ENCODE measurements at places on chromosomes 6 and 20.

GRCh38 chr6:131001111-131001736, 61.8 kb downstream of the EPB41L2 start:
- no peak for DNase-seq

DNA sequence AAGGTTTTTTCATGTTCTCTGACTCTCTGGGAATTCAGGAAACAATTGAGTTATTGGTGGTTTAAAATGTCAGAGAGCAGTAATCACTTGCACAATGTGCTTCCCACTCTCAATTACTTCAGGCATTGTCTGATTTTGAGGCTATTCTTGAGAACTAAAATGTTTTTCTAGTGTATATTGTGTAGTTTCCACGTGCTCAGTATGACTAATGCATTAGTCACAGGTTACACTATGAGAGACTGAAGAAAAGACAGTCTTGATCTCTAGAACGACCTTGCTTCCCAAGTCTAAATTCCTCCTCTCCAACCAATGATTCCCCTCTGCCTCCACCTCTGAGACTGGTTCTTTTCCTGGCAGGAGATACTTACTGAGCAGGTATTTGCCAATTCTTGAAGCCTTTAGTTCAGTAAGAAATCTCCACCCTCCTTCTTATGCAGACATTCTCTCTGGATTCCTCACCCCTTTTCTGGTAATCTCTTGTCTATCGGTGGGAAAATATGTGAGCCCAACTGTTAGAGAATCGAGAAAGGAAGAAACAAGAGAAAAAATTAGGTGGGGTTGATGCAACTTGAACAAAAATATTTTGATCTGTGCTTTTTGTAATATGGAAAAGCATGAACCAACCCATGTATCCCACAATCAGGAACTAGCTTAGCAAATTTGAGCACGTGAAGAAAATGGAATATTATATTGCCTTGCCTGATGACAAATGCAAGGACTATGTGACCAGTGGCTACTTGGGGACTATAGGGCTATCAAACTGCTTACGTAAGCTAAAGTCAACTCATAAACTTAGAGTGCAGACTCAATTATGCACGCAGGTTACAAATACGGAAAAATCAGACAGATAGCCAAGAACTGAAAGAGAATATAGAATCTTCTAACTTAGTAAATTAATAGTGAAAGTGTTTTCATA, 61.1 kb upstream of the SLC22A16 start:
- DNase-seq, result peak; percentile 98

GRCh38 chr6:136410201-136411024, 120.8 kb upstream of the BCLAF1 start:
- DNase-seq, result no peak

DNA sequence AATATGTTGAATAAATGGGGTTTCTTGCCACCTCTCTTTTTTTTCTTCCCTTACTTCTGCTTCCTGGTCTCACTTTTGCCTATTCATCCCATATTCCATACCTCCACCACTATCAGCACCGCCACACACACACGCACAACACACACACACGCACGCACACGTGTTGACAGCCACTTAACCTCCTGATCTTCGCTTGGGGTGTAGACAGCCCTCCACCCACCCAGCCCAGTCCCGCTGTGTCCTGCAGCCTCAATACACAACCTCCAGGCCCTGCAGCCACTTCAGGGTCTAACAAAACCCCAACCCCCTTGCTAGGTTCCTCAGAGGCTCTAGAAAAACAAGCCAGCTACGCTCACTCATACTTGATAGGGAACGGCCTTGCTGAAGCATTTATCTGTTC, 72.3 kb downstream of the LINC00237 start:
- no peak for DNase-seq

GRCh38 chr6:12832226-12832735, 115.7 kb downstream of the PHACTR1 start:
- no peak for DNase-seq

DNA sequence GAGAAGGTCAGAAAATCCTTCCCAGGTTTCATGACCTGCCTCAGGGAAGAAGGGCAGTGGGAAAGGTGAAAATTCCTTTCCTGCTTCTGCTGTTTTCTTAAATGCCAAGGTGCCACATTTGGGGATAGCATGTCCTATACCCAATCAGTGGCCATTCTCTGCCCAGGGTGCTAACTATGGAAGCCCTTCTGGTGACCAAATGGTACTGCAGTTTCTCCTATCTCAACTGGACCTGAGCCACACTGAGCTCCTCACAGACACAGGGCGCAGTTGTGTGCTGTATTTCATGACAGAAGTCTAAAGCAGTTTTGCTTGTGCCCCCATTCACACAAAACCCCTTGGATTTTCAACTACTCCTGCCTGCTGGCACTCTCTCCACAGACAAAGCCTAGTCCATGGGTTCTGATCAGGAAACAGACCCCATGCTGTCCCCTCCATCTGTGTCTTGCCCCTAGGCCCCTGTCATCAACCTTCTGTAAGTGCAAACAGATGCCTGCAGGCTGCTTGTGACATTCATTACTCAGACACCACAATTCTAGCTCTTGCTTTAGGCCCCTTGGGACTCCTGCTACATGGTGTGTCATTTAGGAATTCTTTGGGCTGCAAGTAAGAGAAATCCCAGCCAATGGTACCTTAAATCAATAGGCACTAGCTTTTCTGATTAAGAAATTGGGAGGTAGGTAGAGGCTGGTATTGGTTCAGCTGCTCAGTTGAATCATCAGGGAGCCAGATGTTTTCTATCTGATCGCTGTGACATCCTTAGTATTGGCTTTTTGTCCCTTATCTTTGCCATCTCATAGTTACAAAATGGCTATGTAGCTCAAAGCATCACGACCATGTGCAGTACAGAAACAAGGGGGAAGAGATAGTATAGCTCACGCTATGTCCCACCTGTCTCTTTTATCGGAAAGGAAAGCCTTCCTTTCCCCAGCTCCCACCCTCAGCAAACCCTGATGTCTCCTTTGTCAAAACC, 147.8 kb downstream of the CD83 start:
- no peak for DNase-seq

DNA sequence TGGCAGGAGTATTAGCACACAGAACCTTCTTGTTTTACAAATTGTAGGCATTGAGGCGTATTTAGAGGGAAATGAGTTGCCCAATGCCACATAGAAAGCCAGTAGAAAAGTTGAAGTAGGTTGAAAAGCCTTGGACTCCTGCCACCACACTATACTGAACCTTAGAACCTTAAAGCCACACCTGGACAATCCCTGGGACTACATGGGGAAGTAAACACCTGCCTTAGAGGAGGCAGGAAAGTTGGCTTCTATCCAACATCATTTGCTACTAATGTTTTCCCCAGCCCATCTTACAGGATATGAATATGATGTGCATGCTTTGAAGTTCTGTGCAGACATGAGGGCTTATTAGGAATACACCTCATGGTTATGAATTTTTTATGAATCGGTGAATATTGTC, 5.3 kb upstream of the EPPIN start:
- no peak for DNase-seq

DNA sequence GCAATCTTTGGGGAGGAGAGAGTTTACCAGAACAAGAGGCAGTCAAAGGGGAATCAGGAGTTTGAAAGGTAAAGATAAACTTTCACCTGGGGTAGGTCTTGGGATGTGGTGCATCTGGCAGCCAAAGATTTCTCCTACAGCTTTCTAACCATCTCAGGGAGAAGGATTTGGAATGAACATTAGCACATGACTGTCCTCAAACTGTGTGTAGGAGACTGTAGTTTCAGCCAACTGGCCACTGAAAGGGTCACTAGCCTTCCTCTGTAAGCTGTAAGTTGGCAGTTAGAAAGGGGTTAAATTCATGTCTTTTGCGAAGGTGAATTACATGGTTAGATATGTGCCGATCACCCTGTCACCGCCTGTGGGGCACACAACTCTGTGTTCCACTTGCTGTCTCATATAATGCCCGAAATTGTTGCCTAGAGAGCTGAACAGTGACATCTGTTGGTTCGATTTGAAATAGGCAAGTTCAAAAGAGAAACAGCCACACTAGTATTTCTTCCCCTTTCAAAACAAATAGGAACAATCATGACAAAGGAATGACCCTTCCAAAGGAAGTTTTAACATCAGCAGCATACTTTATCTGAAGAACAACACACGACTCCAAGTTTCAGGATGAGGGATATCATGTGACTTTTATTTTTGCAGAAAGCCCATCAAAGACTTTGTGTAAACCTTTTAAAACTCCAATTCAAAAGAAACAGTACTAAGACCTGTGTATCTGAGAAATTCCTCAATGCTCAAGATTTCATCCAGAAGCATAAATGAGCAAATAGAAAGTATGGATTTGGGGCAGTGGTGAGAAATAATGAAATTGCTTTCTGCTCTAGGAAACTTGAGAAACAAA, 1.1 kb upstream of the OPN5 start:
- DNase-seq, result peak; percentile 73

GRCh38 chr6:118174071-118174470, 267.0 kb downstream of the SLC35F1 start:
- DNase-seq, result no peak

- no peak for DNase-seq
Observed at GRCh38 chr6:28901831-28902230, 22.0 kb downstream of the TRIM27 start.

GRCh38 chr20:5548902-5549599, 201.2 kb upstream of the SHLD1 start:
- peak; percentile 28 for DNase-seq

DNA sequence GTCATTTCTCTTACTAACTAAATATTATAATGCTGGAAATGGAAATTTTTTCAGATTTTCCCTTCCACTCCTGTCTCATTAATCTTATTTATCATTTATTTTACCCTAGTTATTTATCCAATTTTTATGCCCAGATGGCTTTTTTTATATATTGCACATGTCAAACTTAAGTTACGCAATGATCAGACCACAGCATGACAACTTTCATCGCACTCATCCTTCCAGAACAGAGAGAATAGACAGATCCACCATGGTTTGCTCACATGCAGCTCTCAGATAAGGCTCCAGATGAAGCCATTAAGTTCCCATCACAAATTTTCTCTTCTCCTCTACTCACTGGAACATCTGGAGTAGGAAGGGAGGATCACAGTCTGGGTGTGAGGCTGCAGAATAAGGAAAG, 48.7 kb downstream of the MAP7 start:
- no peak for DNase-seq

- peak; percentile 62 for DNase-seq
Observed at GRCh38 chr6:3798055-3798919, 46.8 kb upstream of the PXDC1 start.

- DNase-seq, result no peak
Observed at GRCh38 chr6:2523061-2523460, 227.7 kb downstream of the MYLK4 start.

DNA sequence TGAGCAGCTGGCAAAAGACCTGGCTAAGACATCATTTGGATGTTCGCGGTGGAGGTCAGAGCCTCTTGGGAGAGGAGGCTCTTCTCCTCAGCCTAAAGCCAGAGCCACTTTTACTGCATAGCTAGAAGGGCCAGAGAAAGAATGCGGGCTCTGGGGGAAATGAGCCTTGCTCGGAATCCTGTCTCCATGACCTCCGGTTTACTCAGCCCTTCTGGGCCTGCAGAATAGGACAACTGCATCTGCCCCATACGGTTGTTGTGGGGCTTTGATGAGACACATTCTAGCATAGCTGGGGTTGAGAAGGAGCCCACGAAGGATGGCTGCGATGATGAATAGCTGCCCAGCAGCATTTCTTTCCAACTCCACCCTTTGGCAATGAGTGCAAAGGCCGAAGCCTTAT, 115.0 kb upstream of the SLC22A23 start:
- no peak for DNase-seq

GRCh38 chr20:703006-703405, 27.4 kb upstream of the SCRT2 start:
- no peak for DNase-seq

GRCh38 chr6:98107801-98108200, 726.6 kb upstream of the POU3F2 start:
- no peak for DNase-seq

- DNase-seq, result peak; percentile 52
Observed at GRCh38 chr6:31829633-31830283, 2.2 kb downstream of the HSPA1B start.

- DNase-seq, result peak; percentile 24
Observed at GRCh38 chr20:10927011-10927583, 253.3 kb upstream of the JAG1 start.

GRCh38 chr6:1315560-1316386, 3.9 kb downstream of the FOXQ1 start:
- DNase-seq, result no peak

- DNase-seq, result no peak
Observed at GRCh38 chr6:99590728-99591672, 15.6 kb upstream of the PRDM13 start.

GRCh38 chr6:163585932-163586437, 171.5 kb downstream of the QKI start:
- DNase-seq, result peak; percentile 95

DNA sequence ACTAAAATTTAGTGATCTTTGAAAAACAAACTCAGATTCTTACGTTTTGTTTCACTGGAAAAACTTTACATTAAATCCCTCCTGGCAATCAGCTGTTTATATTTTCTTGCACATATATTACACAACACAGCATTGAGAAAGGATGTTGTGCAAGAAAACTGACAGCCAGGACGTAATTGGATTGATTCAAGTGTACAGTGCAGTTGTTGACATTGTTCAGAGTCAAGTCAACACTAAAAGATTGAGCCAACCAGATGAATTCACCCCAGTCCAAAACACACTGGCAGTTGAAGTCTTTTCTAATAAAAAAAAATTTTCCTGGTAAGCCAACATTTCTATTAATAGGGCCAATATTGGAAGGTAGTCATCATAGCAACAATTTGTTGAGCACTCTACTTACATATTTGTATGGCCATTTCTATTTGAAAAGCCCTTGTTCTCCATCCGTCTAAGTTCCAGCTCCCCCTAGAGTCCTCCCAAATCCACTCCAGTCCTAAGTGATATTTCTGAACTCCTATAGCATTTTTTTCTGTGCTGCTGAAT, 20.9 kb upstream of the VNN1 start:
- DNase-seq, result peak; percentile 38

DNA sequence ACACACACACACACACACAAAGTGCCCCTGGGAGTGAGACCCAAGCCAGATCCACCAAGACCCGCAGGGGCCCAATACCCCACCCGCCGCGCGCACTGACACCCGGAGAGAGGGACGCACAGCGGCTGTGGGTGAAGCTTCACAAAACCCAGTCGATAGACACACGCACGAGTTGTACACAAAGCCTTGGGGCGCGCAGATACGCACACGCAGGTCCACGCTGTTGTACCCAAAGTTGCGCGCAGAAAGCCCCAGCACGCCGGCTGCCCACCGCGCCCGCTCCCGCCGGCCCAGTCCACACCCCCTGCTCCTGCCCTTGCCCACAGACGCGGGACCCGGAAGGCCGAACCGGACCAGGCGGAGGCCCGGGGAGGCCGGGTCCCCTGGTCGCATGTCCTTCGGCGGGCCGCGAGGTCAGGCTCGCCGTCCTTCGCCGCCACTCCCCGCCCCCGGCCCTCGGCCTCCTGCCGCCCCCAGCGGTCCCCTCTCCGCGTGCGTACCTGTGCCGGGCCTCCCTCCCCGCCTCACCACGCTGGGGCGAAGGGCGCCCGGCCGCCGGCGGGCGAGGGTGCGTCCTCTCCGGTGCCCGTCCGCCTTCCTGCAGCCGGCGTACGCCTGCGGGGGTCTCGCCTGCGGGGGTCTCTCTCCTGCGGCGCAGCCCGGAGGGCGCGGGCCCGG, at the start of gene TMEM74B:
TMEM74B (minus strand) TSS at position 344 of the 678 bp plus-strand sequence. CDS start 1,180 bp downstream, outside the sequence.
- DNase-seq, result no peak
